Muscle of leg (tissue), 16 donors: ENCODE measurements at places on chromosomes 2 and 18. TPM values are rescaled to one million over a fixed set of nuclear protein-coding genes. Genes with fewer than 3 reads are reported as not detected.

- DNase-seq: peak; percentile 51
- peaks cover 18% of the 10 kb centered on the region for H3K4me1 ChIP-seq
- H3K4me3 ChIP-seq: peak overlapping the region; percentile 38
- H3K27me3 ChIP-seq: no peaks in the 10 kb centered on the region
- H3K27ac ChIP-seq: peak overlapping the region; percentile 35
Observed at GRCh38 chr18:10033016-10033399, 119.2 kb downstream of the VAPA start.

DNA sequence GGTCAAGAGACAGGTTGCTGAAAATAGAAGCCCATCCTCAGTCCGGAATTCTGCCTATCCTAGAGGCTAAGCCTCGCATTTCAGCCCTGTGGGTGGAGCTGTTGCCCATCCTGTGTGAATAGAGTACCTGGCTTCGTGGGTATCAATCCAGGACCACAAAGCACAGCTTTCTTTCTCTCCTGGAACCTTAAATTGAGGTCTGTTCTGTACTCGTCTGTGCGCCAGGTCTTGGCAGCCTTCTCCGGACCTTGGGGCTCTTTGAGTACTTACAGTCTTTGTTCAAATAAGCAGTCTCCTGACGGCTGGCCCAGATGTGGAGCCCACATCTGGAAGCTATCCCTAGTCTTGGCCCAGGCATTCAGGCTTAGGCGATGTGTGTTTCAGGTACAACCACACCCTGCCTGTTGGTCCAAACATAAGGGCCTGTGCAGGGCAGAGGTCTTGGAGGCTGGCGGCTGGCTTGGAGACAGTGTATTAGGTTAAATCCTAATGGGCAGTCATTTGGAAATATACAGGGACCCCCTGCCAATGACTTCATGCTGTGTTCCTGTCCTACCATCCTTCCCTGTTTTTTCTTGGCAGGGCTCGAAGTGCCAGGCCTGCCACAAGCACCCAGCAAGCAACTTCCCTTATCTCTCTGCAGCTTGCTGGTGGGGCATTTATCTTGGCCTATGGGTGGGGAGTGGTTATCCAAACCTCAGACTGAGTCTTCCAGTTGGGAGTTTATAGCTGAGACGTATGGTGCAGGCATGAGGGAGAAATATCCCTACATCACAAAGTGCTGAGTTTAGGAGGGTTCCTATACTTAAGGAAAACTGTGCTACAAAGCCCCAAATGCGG, 294.1 kb downstream of the BCL2 start:
- H3K4me1 ChIP-seq: peaks cover 5% of the 10 kb centered on the region
- no peaks in the 10 kb centered on the region for H3K27me3 ChIP-seq
- no peak overlapping the region for H3K27ac ChIP-seq
- H3K4me3 ChIP-seq: no peak overlapping the region

GPR17 gene
- 0.53 TPM for total RNA-seq

TMEM163 gene
- total RNA-seq: 0.66 TPM

DNA sequence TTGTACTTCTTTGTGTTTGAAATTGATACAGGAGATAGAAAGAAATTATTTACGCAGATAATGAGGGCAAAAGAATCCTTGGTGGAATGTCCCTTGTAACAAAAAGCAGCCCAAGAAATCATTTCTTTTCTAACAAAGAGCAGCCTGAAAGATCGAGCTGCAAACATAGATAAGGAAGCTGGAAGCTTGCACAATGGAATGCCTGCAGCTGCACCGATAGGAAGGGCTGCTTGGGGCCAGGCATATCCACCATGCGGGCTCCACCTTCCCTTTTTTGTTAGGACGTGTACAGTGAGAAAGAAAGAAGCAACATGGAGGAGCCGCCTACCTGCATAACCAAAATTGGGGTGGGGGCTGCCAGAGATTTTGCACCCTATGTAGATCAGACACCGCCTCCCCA, 568.7 kb downstream of the METTL4 start:
- H3K4me1 ChIP-seq: peaks cover 5% of the 10 kb centered on the region
- H3K4me3 ChIP-seq: no peak overlapping the region
- no peak for DNase-seq
- no peaks in the 10 kb centered on the region for H3K36me3 ChIP-seq

- H3K36me3 ChIP-seq: no peaks in the 10 kb centered on the region
- peaks cover 3% of the 10 kb centered on the region for H3K4me1 ChIP-seq
- H3K27me3 ChIP-seq: no peaks in the 10 kb centered on the region
- no peak overlapping the region for H3K4me3 ChIP-seq
- no peak overlapping the region for H3K27ac ChIP-seq
- DNase-seq: no peak
Observed at GRCh38 chr2:68279691-68280090, 27.4 kb upstream of the PPP3R1 start.

GREB1 gene
- total RNA-seq: 7.2 TPM

DNA sequence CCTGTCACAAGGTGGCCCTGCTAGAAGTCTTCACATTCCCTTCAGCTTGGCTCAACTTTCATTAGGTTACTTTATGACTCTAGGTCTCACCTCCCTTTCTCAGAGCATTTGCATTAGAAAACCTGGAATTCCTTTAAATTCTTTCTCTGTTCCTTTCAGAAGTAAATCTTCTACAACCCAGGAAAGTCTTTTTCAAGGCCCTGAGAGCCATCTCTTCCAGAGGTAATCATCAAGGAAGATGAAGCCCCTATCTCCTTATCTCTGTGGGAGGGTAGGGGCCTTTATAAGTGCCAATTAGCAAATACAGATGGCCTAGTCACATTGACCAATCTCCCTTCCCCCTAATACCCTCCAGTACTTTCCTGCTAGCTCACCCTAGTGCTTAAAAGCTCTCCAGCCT, 848.0 kb upstream of the FAM98A start:
- H3K27ac ChIP-seq: no peak overlapping the region
- no peaks in the 10 kb centered on the region for H3K36me3 ChIP-seq
- H3K4me3 ChIP-seq: no peak overlapping the region
- H3K4me1 ChIP-seq: no peaks in the 10 kb centered on the region
- H3K27me3 ChIP-seq: no peaks in the 10 kb centered on the region

GRCh38 chr2:161312996-161313395, 4.8 kb downstream of the PSMD14 start:
- H3K36me3 ChIP-seq: no peaks in the 10 kb centered on the region
- no peak overlapping the region for H3K27ac ChIP-seq
- DNase-seq: no peak
- no peaks in the 10 kb centered on the region for H3K27me3 ChIP-seq
